ENCODE measurements at places on chromosomes 3 and 15.

GRCh38 chr3:104367000-104367399 is 999.7 kb upstream of the ALCAM start:
- DNase-seq, result no peak

DNA sequence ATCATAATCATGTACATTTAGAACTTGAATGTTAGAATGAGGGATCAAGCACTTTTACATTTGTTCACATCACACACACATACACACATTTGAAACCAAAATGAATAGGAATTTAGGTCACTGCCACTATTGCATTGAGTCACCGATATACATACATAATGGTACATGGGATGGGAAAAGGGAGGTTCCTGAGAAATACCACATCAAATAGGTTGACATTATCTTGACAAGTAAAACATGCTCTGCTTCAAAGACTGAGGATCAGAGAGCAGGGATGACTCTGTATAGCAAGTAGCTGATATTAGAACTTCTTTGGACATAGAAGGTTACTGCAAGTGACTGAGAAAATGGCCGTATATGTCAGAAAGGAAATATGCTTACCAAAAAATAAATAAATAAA is 847.2 kb downstream of the PLOD2 start:
- no peak for DNase-seq

DNA sequence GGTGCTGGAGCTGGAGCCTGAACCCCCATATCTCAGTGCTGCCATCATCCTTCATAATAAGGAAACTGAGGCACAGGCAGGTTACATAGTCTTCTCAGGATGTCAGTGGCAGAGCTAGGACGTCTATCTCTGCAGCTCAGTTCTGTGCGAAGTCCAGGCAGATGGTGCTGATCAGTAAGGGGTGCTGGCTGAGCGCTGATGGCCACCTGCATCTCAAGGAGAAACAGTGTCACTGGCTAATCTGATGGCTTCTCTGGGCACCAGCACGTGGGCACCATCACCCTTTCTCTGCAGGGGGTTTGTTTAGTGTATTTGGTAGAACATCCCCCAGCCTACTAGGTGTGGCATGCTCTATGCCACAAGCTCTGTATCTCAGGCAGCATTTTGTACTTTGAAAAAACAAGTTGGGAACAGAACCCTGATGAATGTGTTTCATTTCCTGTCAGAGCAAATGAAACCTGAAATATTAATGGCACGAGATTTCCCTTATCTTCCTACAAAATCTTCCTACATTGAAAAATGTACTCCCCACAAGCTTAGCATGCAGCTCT is 35.1 kb downstream of the APBA2 start:
- no peak for DNase-seq

- no peak for DNase-seq
These were observed 132.6 kb upstream of the LRRN1 start for GRCh38 chr3:3666664-3667063.

DNA sequence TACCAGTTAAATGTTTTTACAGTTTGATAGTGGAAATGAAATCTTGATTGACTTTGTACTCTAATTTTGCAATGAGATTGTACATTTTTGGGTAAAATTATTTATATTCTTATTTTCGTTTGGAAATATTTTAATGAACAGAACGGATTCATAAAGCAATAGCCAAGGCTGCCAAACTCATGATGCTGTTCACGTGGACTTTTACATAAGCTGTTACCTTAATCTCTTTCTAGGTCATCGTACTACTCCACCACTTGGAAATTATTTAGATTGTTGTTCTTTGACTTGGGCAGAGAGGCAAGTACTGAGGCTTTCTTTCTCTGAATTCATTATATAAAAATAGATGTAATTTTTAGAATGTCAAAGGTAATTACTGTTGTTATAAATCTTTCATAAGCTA is 16.2 kb downstream of the SYNPR start:
- no peak for DNase-seq

DNA sequence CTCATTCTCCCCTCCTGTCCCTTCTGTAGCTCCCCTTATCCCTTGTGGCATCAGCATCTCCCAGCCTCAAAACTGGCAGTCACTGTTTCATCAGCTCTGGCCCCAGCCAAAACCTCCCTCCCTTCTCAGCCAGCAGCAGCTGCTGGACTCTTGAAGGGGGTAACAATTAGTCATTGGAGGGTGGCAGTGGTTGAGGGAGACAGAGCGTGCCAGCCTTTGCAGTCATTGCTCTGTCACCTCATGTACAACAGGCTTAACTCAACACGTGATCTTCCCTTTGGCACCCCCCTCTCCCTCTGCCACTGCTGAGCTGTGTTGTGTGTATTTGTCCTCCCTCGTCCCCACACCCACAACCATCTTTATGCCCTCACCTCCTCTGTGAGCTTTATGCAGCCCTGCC is 28.2 kb downstream of the RBP2 start:
- DNase-seq, result no peak

GRCh38 chr15:38062696-38063095 is 128.3 kb downstream of the TMCO5A start:
- no peak for DNase-seq

GRCh38 chr15:67192185-67192820 is 62.2 kb downstream of the AAGAB start:
- DNase-seq, result peak; percentile 29

DNA sequence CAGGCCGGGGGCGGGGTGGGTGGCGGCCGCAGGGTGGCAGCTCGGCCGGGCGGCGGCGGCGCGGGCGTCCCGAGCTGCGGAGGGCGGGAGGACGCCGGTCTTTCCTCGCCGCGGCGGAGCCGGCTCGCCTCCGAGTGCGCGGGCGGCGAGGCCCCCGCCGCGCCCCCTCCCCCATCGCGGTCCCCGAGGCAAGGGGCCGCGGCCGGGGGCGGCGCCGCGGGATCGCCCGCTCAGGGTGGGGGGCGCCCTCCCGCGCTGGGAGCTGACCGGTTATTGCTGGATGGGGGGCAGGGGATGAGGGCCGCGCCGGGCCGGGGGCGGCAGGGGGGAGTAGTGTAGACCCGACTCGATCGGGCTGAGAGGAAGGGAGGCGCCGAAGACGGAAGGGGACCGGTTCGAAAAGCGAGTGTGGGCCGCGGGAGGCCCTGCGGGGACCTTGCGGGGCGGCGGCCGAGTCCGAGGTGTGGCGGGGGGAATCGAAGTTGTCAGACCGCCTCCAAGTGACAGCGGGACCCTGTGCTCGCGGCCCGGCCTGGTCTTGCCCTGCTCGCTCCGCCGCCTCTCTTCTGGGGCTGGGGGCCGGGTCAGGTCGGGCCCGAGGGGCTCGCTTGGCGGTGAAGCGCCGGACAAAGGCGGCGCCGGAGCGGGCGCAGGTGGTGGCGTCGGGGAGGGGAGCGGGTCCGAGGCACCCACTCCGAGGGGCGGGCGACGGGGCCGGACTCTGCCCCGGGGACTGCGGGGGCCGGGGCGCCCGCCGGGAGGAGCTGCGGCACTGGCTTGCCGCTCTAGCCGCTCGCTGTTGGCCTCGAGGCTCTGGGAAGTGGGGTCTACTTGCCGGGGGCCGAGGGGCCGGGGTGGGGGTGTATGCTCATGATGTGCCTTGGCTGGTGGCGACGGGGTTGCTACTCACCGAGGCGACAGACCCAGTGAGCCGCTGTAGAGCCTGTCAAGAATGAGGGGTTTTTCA is 1.1 kb downstream of the BAHD1 start:
- no peak for DNase-seq

DNA sequence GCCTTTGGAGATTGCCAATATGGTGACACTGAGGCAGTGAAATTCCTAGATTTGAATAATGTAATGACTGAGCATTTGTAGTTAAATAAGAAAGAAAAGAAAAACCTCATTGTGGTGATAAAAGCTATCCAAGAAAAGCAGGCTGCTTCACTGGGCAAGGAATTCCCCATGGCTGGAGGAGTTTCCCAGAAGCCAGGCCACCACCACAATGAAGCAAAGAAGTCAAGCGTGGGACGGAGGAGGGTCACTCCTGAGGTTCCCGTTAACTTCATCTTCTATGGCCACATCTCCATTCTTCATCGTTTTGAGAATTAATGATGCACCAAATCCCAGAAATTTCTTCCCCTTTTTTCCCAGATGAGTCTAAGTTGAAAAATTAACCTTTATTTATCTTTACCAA is 185.8 kb upstream of the BCL6 start:
- DNase-seq, result no peak

DNA sequence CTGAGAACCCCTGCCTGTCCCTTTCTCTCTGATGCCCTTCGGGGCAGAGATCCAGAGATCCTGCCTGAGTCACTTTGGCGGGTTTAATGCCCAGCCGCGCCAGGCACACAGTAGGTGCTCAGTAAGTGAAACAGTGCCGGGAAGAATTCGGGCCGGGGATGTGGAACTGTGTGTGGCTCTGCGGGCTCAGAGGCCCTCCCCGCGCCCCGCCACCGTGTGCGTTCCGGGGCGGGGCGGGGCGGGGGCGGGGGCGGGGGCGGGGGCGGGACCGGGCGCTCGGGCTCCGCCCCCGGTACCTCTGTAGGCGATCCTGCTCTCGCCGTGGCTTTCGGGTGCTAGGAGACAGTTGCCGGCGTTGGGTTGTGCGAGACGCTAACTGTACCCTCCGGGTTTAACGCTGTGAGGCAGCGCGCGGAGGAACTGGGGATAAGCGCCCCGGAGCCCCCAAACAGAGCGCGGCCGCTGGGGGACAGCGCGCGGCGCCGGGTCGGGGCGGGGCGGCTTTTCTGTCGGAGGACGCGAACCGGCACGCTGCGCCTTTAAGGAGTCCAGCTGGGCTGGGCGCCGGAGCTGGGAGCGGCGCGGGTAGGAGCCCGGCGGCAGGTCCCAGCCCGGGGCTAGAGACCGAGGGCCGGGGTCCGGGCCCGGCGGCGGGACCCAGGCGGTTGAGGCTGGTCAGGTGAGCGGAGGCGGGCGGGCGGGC is at the start of gene ABHD6:
TSS of gene ABHD6 (plus strand) at position 555 of the 703 bp plus-strand sequence. CDS start 18,795 bp downstream, outside the sequence.
- peak; percentile 94 for DNase-seq

DNA sequence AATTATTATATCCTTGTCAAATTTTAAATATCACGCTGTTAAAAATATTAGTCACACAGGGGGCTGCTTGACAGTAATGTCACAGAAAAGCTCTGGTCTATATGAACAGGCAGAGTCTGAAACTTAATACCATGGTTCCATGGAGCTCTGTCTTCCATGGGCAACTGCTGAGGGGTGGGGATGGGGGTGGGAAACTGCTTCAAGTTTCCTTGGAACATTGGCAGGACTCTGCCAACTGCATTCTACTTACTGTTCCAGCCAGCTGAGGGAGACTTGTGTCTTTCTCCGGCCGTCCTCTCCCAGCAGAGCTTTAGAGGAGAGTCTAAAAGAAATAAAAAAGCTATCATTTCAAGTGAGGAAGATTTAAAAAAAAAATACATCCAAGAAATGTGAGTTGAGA is 348.7 kb downstream of the ZIC1 start:
- no peak for DNase-seq

DNA sequence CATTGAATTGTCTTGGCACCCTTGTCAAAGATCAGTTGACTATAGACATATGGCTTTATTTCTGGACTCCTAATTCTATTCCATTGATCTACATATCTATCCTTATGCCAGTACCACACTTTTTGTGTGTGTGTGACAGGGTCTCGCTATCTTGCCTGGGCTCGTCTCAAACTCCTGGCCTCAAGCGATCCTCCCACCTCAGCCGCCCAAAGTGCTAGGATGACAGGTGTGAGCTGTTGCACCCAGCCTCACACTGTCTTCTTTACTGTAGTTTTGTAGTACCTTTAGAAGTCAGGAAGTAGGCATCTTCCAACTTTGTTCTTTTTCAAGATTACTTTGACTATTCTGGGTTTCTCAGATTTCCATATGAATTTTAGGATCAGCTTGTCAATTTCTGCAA is 24.3 kb downstream of the CDAN1 start:
- no peak for DNase-seq

DNA sequence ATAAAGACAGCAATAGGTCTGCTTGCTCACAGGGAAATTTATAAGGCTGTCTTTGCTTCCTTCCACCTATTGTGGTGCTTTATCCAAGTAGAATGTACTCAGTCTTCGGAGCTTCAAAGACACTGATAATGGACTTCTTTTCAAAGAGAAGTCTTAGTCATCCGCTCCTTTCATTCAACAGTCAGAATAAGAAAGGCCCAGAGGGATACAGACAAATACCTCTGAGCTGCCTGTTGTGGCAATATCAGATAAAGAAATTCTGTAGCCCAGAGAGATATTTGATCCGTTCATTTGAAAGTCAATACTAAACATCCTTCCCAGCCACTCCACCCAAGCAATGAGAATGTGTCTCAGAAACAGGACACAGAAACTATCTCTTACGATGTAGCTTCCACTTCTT is 110.0 kb downstream of the FHIT start:
- peak; percentile 25 for DNase-seq

DNA sequence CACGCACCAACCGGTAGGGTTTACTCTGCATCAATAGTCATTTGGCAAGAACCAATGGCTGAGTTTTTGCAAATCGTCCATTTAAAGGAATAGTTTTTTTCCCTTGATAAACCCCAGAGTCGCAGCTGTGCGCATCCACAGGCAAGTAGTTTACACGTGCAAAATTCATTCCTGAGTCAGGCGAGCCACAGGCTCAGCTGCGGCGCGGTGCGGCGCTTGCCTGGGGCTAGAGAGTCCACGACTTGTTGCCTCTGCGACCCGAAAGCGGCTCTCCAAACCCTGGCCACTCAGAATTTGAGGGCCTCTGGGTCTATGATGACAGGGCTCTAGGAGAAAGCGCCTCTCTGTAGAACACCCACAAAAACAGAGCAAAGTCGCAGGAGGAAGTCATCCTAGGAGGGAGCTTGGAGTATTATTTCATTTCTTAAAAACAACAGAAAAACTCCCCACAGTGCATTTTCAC is 36.7 kb downstream of the ZIC4 start:
- peak; percentile 60 for DNase-seq

DNA sequence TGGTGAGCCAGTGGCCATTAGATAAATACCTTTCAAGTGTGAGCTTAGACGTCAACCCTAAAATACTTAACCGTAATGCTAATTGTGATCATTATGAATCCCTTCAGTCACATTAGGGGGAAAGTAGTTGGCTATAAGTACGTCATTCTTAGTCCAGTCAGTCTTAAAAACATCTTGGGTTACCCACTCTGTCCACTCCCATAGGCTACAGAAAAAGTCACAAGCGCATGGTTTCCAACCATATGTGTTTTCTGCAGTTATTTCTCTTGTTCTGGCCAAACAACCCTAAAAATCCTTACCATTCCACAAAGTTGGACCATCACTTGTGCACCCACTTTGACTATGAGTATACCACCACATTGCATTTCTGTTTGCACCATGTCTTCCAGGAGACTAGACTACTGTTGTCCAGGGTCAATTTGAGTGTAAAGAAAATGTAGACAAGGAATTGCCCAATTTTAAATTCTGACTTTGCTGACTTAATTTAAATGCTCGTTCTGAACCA is 3.3 kb downstream of the RPL15 start:
- no peak for DNase-seq

- no peak for DNase-seq
These were observed 37.3 kb downstream of the MLH1 start for GRCh38 chr3:37030588-37030987.

All from H1 (cell line).